ENCODE measurements at places on chromosomes 3 and 15.

DNA sequence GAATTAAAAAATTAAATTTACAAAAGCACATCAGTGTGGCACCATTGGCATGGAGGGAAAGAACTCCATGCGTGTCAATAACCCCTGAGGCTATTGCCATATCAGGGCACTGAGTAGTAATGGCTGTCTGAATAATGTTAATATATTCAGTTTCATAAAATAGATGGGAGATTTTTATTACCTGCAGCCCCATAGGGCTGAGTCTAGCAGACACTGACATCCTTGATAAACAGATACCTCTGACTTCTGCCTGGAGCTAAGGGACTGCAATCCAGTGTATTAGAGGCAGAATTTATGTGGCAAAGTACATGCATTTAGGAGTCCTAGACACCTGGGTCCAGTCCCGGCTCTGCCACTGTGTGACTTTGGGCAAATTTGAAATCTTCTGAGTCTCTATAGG is 38.8 kb upstream of the SV2B start:
- DNase-seq, result no peak

- no peak for DNase-seq
Observed at GRCh38 chr3:152922554-152922953, 87.6 kb downstream of the P2RY1 start.

DNA sequence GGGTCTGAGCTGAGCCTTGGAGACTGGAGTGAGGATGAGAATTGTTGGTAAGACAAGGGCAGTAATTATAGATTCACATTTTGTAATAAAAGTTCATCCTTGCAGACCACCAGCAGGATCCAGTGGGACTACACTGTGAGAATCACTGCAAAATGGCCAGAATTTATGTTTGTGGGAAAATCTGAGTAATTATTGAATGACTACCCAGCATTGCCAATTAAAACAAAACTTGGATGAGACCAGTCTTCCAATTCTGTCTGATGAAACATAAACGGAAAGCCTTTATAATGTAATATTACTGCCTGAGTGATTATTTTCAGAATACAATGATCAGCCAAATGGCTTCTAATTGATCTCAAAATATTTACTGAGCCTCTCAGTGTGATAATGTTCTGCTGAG is 323.3 kb upstream of the C2CD4B start:
- DNase-seq, result no peak

- no peak for DNase-seq
Observed at GRCh38 chr3:37279236-37279635, 104.9 kb upstream of the LRRFIP2 start.

DNA sequence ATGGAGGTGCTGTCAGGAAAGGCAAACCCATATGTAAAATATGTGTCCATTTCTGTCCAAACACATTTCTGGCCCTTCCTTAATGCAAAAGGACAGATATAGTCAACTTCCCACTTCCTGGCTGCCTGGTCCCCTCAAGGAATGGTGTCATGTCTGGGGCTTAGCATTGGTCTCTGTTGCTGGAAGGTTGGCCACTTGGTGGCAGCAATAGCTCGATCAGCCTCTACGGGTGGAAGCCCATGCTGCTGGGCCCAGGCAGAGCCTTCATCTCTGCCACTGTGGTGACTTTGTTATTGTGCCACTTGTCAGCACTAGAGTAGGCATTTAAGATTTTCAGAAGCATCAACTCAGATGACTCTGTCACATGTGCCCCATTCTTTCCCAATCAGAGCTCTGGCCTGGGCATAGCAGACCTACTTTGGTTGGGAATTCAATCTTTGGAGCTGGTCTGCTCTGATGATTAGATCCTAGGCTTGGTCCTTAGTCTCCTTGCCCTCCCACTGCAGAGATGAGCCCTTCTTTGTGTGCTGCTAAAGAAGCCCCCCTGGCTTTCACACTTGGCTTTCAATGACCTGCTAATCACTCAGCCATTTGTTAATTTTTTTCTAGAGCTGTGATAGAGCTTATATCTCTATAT is 51.0 kb upstream of the SPSB4 start:
- DNase-seq, result peak; percentile 14

DNA sequence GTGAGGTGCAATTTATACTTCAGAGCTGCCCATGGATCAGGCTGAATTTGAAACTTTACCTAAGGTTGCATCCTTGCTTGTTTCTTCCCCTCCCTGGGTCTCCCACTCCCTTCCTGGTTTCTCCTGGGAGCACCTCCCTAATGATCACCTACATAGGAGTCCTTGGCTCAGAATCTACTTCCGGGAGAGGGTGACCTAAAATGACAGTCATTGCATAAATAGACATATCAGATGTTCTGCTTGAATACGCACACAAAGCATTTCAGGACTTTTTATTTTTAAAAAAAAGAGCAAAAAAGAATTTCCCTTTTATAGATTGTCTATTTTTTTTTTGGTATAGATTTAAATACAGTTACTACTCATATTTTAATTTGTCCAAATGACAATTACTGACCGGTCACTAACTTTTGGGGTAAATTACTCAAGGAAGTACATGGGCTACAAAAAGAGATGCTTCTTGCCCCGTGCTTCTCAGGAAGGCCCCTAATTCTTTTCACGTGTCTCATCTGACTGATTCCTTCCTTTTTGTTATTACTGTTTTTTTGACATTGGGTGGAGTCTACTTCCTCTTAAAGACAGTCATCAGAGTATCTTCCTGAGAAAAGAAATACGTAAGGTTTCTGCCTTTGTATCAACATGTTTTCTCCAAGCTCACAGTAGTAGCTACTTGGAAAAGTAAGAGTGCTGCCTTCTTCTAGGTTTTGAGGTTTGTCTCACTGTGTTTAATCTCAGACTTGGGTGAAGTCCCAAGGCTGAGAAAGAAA is 4.9 kb upstream of the MYZAP start:
- DNase-seq, result peak; percentile 44

DNA sequence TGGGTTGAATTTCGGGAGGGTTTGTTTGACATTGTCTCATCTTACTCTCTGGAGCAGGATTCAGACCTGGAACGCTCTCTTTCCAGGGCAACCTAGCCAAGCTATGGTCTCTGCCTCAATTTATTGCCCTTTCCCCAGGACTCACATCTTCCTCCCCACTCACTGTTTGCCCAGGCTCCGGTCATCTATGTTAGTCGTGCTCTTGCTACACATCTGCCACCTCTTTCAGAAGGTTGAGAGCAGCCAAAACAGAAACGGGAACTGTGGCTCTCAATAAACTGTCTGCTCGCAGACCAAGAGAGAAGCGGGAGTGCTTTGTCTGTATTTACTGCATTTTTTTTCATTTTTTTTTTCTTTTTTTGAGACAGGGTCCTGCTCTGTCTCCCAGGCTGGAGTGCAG is 81.6 kb downstream of the ST6GAL1 start:
- DNase-seq, result no peak

DNA sequence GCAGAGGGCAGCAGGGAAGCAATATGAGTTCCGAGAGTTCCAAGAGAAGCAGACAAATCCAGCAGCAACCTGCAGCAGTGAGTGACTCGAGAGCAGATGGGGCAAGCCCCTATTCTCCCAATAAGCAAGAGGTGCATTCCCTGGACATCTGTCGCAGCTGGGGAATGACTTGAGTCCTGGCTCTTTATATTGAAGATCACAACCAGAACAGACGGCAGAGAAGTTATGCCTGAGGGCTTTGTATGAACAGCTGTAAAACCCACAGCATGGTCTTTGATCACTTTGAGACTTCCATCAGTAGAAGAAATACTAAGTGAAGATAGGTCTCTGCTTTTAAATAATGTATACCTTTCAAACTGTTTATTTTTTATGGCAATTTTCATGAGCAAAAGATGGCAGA is 23.6 kb upstream of the C3orf22 start:
- DNase-seq, result no peak

DNA sequence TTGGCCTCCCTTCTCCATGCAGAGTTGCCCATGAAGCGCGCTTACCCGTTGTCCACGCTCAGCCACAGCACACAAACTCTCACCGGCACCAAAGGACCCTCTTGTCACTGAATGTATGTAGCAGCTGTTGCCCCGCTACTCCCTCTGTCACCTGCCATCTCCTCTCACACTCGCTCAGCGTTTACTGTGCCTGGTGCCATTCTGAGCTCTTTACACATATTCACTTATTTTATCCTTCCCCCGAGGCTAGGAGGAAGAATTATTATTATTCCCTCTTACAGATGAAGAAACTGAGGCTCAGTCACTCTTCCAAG is 41.7 kb upstream of the PRR23E start:
- DNase-seq, result no peak

DNA sequence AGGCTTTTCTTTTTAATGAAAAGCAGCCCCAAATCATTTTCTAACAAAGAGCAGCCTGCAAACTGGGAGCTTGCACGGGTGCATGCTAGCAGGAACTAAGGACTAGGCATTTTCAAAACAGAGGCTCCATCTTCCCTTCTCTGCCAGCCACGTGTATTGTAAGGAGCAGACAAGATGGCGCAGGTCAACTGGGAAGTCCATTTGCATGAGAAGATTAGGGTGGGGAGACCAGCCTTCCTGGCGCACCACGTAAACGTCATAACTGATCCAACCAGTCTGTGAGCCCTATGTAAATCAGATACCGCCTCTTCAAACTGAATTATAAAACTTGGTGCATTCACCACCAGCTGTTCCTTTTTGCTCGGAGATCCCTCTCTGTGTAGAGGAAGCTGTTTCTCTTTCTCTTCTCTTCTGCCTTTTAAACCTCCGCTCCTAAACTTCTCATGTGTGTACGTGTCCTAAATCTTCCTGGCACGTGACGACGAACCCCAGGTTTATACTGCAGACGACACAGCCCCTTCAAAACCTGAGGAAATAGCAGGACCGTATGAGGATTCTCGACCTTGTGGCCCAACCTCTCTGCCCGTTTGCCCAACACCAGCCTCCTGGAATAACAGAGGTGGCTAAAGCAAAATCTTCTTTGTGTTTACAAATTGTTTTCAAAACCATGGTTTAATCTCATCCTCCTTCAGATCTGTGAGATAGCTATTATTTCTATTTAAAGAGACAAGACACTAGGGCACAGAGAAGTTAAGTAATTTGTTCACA is 26.4 kb upstream of the SLC30A4 start:
- no peak for DNase-seq

DNA sequence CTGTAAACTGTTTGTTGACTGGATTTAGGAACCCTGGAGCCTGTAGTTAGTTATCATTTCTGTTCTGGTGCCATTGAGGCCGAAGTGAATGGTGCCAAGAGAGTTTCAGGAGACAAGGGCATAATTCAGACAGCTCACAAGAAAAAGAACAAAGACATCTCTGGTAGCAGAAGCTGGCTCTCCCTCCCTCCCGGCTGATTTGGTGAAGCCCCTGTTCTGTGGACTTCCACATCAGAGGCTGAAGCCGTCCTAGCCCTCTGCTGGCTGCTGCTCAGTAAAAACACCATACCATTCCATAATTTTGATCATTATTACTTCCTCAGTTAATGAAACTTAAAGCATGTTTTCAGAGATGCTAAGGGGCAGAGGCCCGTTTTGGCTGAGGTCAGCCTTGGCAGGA is 381.2 kb upstream of the WNT5A start:
- DNase-seq, result no peak

DNA sequence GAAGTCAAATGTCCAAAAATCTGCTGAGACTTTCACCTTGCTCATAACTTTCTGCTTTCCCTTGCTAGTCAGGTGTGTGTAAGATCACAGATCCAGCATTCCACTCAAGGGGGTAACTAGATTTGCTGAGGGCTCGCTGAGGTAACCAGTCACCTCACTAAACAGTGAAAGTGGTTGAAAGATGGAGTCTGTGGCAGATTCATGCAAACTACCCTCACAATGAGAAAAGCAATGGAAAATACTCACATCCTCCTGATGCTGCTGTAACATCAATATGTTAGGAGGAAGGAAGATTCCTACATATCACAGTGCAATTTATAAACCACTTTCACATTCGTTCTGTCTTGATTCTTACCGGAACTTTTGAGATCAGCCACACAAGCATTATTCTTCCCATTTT is 174.3 kb upstream of the BCL6 start:
- no peak for DNase-seq

- no peak for DNase-seq
Observed at GRCh38 chr15:38304481-38304880, 51.8 kb downstream of the SPRED1 start.

DNA sequence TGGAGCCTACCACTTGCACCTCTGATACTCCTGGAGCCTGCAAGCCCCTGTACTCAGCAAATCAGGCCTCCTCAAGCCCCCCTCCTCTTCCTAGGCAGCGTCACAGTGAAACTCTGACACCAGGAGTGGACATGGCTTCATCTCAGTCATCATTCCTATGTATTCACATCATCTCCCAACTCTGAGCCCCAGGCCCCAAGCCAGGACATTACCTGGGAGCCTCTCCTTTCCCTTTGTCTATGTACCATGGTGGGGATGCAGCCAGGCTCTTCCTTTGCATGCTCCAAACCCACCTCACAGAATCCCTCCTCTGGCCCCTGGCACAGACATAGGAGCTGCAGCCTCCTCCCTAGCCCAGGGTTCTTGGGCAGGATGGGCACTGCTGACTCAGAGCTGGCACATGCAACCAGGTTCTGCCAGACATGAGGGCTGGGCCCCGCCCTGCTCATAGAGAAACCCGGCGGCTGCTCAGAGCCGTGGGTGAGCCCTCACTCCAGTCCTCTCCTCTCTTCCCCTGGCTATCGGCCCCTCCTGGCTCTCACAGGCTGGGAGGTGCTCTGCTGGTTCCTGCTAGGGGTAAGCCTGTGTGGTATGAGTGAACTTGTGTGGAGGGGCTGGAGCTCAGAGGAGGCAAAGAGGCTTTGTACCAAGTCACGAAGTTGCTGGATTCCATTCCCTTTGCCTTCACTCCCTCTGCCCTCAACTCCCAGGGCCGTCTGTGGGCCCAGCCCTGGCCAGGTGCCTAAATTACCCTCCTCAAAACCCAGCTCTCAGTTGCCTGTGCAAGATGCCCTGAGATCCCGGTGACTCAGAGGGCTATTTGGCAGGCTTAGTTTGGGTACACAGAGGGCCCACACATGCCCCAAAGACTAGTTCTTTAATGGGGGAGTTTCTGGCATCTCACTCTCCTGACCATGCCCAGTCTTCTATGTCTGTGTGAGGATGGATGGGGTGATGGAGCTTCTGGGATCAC is 1.9 kb upstream of the PLCD1 start:
- no peak for DNase-seq

- no peak for DNase-seq
Observed at GRCh38 chr15:82792068-82792467, 13.8 kb downstream of the FSD2 start.
